ENCODE measurements at places on chromosomes 12 and 14.

DNA sequence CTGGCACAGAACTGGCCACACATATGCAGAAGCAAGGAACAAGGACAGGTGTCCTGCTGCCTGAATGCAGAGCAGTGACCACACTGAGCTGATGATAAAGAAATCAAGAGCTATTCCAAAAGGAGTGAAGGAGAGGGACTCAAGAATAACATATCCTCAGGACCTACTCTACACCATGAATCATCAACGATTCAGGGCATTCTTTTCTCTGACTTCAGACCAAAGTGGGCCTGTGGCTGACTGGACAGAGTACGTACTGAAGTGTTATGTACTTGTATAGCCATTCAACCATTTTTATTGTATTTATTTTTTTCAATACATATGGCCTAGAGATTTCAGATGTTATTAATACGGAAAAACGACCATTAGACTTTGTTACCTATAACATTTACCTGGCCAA is 177.5 kb upstream of the TMTC1 start:
- peak; percentile 11 for DNase-seq

GRCh38 chr12:561391-561705 is 101.6 kb downstream of the B4GALNT3 start:
- DNase-seq, result no peak

DNA sequence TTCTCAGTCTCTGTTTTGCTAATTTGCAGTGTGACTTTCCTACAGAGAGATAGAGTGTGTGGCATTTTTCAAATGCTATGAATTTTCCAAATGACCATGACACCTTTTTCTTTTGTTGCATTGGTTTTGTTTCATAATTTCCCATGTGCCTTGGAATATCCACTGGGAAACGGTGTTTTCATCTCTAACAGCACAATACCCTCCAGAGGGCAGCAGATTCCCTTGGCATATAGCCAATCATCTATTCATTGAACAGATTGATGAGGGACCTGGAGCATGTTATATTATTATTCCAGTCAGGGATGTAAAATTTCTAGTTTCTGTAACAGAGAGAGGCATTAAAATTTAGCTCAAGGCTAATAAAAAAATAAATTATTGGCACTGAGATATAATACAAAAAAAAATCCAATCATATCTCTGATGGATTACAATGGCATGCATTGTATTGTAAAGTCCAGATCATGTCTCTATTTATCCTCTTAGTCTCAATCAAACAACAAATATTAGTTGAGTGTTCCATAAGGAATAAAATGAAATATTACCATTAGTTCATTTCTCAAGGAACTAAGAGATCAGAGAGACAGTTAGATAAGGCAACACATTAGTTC is 29.6 kb upstream of the NTN4 start:
- DNase-seq, result peak; percentile 54

DNA sequence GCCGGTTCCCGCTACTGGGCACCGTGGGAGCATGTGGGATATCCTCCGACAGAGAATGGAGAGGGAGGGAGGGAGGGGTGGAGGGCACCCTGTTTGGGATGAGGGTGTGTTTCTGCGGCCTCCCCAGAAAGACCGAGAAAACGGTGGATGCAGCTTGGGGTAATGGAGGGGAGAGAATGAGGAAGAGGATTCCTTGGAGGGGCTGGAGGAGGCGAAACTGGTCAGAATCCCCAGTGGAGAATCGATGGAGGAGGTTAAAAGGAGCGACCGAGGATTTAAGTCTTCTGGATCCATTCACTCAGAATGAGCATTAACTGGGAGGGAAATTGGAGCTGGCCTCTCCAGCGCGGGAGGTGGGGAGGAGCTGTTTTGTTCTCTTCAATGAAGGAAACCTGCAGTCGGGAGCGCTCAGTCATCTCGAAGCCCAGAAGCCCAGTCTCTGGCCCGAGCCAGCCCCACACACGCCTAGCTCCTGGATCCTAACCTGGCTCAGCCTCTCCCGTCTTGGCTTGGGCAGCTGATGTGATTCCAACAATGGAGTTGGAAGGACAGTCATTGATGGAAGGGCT is 581 bp downstream of the ARG2 start:
- DNase-seq, result no peak

DNA sequence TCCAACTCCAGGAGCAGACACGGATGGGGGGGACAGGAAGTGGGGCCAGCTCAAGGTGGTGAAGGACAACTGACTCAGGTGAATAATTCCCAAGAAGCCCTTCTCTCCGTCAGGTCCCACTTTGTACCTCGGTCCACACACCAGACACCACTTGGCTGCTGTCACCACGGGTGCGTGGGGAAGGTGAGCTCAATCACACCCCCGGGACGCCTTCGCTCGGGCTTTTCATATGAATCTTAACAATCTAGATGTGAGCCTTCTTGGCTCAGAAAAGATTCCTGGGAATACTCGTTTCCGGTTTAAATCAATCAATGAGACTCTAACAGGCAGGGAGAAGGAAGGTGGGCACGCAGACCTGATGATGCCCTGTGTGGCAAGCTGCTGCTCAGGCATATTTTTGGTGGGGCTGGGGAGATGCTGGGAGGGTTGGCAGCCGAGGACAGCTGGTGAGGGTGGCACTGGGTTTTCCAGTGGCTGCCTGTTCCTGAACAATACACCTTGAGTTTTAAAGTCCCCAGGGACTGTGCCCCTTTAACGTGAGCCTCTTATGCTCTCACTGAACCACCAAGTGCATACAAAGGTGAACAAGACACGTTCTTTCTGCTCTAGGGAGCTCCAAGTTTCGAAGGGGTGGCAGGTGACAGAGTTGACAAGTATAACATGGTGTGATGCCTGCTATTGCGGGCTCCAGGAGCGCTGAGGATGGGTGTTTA is 5.1 kb downstream of the TESC start:
- no peak for DNase-seq

DNA sequence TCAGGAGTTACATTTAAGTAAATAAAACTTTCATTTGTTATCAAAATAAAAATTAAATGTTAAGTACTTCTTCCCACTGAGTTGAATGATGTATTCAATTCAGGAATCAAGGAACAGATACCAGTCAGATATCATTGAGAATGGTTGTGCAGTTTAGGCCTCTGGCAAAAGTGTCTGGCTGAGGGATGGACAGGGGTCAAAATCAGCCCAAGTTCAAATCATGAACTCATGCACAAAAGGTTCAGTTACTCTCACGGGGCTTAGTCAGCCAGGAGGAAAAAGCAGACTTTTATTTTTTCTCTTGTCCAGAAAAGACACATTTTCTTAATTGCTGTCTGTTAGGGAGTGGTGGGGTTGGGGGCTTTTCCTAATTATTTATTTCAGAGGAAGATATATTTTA is 166.3 kb downstream of the RASSF9 start:
- no peak for DNase-seq

- no peak for DNase-seq
These were observed 13.5 kb upstream of the KRT73 start for GRCh38 chr12:52631676-52632459.

DNA sequence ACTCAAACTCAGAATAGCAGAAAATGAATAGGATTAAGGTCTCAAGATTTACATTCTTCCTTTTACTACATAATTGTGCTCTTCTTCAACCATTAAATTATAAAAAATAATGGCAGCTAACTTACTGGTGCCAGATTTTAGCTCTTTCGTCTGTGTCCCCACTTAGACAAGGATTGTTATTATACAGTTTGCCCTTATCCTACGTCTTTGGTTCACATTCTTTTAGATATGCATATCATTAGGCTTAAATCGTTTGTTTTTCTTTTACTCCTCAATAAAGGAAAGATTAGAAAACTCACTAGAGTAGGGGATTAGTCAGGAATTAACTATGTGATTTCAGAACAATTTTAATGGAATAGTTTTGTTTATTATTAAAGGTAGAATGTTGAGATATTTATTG is 129.6 kb upstream of the GARIN2 start:
- no peak for DNase-seq

DNA sequence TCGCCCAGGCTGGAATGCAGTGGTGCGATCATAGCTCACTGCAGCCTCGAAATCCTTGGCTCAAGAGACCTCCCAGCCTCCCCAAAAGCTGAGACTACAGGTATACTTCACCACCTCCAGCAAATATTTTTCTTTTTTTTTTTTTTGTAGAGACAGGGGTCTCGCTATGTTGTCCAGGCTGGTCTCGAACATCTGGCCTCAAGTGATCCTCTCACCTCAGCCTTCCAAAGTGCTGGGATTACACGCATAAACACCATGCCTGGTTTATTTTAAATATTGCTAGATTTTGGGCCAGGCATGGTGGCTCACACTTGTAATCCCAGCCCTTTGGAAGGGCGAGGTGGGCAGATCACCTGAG is 26.7 kb upstream of the UBC start:
- DNase-seq, result no peak

- peak; percentile 47 for DNase-seq
These were observed 4.4 kb downstream of the RNF10 start for GRCh38 chr12:120538281-120539156.

Data from RPMI7951 (cell line).